ENCODE measurements at places on chromosomes 11 and 22. TPM values are rescaled to one million over a fixed set of nuclear protein-coding genes. Genes with fewer than 3 reads are reported as not detected.

Gene P4HA3
- polyA plus RNA-seq: not detected

Gene FXYD6
- not detected for polyA plus RNA-seq

Gene NAV2
- polyA plus RNA-seq: not detected

Gene GLYAT
- not detected for polyA plus RNA-seq

Gene CD81
- 15.3 TPM for polyA plus RNA-seq

DNA sequence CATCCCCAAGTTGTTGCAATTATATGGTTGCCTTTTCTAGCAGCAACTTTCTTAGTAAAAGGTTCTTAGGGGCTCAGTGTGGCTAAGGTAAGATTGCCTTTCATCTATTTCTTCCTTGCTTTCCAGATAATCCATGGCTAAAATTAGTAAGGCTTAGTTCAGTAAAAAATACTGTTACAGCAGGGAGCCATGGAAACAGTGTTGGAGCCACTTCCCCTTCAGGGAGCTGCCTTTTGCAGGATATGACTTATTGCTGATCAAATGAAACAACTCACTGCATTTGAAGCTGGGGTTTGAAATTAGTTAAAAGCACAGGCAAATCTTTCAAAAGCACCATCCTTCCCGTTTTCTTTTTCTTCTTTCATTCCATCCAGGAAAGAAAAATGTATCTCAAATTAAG lies 184.3 kb downstream of the C11orf87 start:
- DNase-seq: no peak

DNA sequence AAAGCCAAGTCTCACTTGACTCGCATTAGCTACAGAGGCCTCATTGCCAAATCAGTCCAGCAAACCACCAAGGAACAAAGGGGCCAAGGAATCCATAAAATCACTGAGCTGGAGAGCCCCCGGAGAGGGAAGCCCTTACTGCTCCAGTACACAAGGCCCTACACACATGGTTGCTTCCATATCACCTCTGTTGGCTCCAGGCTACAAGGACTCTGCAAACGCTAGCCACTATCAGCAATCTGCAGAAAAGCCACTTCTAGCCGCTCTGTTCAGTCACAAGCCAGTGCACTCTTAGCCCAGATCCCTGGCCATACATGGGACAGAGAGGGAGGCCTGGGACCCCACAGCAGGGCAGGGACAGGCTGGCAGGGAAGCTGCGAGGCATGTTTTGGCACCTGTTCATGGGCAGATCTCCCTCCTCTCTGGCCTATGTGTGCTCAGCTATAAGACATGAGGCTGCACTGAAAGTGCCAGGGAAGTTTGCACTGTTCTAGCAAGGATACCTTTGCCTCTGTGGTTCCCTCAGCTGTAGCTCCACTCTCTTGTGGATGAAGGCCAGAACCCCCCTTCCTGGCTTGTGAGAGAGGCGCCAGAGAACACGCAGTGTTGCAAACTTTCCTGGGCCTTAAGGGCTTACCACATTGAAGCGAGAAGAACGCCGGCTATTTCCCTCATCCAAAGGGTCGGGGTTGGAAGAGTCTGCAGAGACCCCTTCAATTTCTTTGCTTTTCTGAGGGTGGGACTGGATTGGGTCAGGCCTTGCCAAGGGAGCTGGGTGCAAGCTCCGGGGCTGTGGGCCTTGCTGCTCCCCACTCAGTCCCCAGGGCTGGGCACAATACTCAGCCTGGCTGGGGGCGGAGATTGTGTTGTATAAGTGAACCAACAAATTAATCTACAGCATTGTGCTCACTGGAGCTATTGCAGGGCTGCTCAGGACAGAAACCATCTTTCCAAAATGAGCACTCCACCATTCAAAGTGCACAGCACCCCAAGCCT lies 108.7 kb upstream of the PITPNB start:
- no peak for DNase-seq

DNA sequence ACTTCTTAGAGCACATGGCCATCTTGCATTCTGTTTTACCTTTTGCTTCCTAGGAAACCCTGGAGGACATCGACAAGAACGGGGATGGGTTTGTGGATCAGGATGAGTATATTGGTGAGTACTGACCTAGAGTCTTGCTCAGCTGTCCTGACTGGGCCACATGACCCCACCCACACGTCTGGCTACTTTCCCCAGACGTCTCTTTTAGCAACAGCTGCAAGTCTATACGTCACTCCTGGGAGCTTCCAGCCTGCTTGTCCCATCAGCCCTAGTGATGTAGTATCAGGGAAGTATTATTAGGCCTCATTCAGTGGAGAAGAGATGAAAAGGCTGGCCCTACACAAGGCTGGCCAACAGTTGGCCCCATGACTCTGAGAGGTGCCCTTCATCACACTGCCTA lies 9.6 kb downstream of the RCN1 start:
- no peak for DNase-seq

- no peak for DNase-seq
Measured at GRCh38 chr11:32231909-32232493, 141.1 kb downstream of the RCN1 start.

- no peak for DNase-seq
Measured at GRCh38 chr22:50304528-50305392, 2.7 kb downstream of the PLXNB2 start.

DNA sequence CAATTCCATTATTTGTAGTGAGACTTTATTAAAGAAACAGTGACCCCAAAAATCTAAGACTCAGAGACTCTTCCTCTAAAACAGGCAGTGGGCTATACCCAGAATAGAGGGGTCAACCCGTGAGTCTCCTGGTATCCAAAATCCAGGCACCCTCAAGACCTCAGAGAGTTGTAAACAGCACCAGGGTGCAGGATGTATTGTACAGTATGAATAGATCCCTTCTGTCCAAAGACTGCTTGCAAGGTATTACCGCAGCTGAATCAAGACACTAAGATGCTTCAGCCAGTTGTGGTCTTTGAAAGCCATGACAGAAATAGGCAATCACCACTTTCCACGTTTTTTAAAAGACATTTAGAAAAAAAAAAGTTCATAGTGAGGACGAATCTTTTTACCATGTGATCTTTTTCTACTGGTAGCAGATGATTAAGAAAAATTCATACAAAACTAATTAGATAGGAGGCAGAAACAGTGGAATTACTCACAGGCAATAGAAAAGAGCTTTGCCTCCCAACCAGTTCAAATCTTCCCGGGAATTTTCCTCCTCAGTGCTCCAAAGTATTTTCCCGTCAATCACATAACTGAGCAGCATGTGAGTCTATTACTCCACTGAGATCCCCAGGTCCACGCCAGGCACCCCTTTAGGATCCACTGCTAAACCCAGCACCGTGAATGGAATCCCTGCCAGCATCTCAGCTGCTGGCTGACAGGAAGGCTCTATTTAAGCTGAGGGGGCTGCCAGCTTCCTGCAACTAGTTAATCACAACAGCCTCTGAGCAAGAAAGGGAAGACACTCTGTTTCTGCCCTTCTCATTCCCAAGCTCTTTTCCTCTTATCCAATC lies 113.1 kb downstream of the ETS1 start:
- no peak for DNase-seq

DNA sequence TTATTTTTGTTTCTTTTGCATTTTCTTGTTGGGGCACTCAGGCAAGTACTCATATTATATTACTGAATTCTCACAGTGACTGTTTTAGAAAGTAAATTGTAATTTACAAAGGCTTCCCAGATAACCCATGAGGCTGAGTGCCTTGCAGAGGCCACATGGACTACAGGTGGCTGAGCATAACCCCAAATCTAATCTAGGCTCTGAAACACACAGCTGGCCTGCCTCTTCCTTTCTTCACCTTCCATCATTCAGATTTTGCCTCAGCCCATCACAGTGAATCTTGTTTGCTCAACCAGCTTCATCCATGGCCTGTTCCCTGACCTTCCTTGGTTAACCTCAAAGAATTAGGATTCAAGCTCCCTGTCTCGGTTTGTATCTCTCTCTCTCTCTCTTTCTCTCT lies 78.5 kb upstream of the PRDM11 start:
- no peak for DNase-seq

DNA sequence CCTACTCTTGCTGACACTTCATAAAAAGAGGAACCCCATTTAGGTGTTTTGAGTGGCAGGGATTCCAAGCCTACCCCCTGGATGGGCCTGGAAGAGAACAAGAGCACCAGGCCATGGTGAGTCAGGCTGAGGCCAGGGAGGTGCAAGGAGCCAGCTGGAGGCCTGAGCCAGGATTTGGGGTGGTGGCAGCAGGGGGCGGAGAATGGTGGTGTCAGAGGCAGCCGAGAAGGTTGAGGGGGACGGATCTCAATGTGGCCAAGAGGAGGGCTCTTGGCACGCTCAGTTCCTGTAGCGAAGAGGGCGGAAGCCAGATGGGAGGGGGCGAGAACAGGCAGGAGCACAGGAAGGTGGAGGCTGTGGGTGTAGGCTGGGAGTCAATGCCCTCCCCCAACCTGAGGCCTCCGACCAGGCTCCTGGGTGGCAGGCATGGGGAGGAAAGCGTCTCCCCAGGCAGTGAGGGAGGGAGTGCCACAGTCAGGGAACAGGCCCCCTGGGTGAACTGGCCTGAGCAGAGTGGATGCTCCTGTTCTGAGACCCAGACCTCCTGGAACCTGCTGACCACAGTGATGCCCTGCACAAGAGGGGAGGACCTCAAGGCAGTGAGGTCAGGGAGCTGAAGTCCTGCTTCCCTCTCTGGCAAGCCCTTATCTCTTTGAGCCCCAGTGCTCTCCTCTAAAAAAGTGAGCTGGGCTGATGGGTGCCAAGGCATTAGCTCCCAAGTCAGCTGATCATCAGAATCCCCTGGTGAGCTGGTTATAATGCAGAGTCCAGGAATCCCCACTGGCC lies 13.9 kb downstream of the RTN4RL2 start:
- peak; percentile 54 for DNase-seq

DNA sequence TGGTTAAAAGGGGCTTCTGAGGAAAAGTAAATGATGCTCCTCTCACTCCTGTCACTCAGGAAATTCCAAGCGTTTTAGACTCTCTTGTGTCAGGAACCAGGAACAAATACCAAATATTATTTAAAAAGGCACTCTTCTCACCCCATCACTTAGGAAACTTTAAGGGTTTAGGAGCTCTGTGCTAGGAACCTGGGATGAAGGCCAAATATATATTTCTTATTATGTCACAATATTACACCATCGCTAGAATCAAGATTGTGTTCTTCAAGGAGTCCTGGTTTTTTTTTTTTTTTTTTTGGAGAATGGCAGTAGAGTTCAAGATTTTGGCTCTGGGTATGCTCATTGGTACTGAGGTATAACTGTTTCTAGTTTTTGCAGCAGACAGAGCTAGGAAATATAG lies 79.0 kb upstream of the HEPHL1 start:
- no peak for DNase-seq

DNA sequence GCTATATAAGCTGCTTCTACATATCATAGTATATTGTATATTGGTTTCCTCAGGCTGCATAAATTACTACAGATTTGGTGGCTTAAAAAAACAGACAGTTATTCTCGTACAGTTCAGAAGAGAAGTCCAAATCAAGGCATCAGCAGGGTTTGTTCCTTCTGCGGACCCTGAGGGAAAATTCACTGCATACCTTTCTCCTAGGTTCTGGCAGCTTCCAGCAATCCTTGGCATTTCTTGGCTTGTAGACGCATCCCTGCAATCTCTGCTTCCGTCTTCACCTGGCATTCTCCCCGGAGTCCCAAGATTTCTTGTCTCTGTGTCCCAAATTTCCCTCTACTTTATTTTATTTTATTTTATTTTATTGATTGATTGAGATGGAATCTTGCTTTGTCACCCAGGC lies 142.8 kb downstream of the COMMD9 start:
- DNase-seq: no peak

DNA sequence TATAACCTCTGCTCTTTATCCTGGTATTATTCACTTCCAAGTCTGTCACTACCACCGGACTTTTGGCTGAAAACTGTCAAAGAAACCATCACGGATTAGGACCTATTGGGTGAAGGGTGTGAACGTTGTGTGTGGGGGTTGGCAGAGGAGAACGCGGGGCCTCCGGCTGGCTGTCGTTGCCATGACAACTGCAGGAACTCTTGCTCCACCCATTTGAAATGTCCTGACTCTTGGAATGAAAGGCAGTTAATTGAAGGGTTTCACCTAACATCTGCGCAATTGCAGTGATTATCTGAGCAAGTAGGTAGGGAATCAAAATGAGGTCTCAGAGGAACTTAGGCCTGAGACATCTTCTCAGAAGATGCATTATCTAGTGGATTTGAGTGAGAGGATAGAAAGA lies 60.9 kb upstream of the CLMP start:
- no peak for DNase-seq

- no peak for DNase-seq
Measured at GRCh38 chr22:28143961-28144745, 225.1 kb upstream of the PITPNB start.

DNA sequence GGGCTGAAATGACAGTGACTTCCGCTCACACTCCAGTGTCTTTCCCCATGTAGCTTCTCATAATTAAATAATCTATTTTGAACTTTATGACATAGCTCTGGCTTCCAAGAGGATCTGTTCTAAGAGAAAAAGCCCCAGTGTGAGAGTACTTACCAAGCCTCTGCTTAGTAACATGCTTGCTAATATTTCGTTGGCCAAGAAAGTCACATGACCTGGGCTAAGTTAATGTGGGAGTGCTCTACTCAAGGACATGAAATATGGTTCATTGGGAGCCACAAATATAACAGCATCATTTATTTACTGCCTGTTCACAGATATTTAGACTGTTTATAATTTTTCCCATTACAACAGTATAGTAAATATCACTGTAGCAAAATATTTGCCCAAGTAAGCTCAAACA lies 42.5 kb downstream of the CCDC73 start:
- DNase-seq: no peak

DNA sequence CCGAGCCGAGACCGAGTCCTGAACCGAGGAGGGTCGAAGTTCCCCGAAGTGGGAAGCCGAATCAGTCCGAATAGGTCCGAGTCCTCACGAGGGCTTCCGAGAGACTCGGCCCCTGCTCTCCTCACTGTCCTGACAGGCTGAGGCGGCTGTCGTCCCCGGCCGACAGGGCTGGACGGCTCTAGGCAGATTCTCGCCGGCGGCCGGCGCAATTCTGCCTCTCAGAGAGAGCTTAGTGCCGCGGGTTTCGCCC lies 191 bp upstream of the DEAF1 start:
- no peak for DNase-seq
